ENCODE measurements at places on chromosomes 5 and 9. TPM values are rescaled to one million over a fixed set of nuclear protein-coding genes. Genes with fewer than 3 reads are reported as not detected.
A peak's percentile ranks its signal among the peaks of the same experiment; 100 is the strongest.

The ENDOG gene
- total RNA-seq = 28.9 TPM

The CCDC192 gene
- total RNA-seq = 12.9 TPM

The SLC6A7 gene
- 0.12 TPM for total RNA-seq

The C9orf40 gene
- total RNA-seq = 14.6 TPM

The FOXI1 gene
- not detected for total RNA-seq

The SECISBP2 gene
- 176 TPM for total RNA-seq

The EDIL3 gene
- 3.5 TPM for total RNA-seq

The AUH gene
- 33.9 TPM for total RNA-seq

The SHROOM1 gene
- total RNA-seq = 9.0 TPM

- H3K36me3 ChIP-seq = no peaks in the 10 kb centered on the region
- H3K4me1 ChIP-seq = no peaks in the 10 kb centered on the region
- no peak overlapping the region for H3K4me3 ChIP-seq
Observed at GRCh38 chr5:12016159-12016746, 112.0 kb upstream of the CTNND2 start.

DNA sequence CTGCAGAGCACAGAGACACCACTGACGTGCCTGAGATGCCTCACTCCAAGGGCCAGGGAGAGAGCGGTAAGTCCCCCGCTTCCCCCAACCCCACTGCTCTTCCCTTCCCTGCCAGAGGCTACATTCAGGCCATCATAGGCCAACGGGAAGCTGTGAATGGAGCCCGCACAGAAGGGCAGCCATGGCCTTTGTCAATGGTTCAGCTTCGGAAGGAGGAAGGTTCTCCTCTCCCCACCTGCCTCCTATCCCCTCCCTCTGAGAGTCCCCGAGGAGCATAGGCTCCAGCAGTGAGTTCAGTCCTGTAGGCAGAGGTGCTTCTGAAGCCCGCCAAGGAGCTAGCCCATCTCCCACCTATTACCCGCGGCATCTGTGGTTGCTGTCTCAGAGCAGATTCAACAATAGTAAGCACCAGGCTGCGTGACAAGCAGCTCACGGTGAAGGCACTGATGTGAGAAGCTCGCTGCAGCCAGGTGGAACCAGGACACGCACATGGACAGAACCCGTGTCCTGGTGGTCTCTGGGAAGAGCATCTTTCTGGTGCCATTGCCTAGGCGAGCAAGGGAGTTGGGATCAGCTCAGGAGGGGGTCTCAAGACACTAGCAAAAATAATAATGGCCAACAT is 15.9 kb downstream of the QRFP start:
- H3K27ac ChIP-seq = no peak overlapping the region
- peaks cover 2% of the 10 kb centered on the region for H3K36me3 ChIP-seq
- no peaks in the 10 kb centered on the region for H3K27me3 ChIP-seq
- DNase-seq = no peak
- peaks cover under 1% of the 10 kb centered on the region for H3K4me1 ChIP-seq

DNA sequence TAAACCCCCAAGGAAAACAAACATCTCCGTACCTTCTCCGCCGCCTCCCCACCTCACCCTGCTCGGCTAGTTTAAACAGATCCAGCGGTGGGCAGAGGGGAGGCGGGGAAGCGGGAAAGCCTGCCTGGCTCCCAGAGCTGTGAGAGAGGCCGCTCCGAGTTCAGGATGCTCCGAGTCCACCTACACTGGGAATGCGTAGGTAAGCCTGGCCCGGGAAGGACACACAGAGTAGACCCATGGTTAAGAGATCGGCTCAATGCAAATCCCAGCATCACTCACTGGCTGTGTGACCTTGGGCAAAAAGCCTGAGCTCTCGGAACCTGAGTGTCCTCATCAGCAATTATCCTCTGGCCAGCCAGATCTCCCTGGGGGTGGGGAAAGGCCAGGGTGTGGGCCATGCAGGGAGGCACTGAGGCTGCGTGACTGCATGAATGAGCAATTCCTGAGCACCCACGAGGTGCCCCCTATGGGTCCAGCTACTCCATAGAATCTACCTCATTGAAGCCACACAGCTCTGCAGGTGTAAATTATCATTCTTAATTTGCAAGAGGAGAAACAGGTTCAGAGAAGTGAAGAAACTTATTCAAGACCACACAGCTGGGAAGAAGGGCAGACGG is 30.5 kb upstream of the LMX1B start:
- H3K27ac ChIP-seq = no peak overlapping the region
- no peak for DNase-seq
- H3K4me3 ChIP-seq = no peak overlapping the region
- no peaks in the 10 kb centered on the region for H3K27me3 ChIP-seq
- no peaks in the 10 kb centered on the region for H3K36me3 ChIP-seq

- no peak overlapping the region for H3K27ac ChIP-seq
- H3K36me3 ChIP-seq = no peaks in the 10 kb centered on the region
- no peak overlapping the region for H3K4me3 ChIP-seq
- H3K4me1 ChIP-seq = peaks cover 13% of the 10 kb centered on the region
- DNase-seq = no peak
- no peaks in the 10 kb centered on the region for H3K27me3 ChIP-seq
Observed at GRCh38 chr5:41097642-41098041, 26.5 kb upstream of the MROH2B start.

DNA sequence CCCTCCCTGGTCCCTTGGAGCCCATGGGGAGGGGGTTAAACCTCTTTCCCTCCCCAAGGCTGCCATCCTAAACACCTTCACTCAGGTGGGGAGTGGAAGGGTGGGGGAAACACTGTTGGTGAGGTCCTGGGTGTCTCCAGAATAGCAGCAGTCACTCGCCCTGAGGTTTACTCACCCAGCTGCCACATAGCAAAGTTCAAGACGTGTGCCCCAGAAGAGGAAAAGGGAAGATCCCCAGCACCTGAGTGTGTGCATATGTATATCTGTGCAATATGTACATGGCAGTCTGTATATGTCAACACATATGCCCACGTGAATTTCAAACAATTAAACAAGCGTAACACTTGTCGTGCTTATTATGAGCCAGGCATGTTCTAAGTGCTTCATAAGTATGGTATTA is 31.3 kb upstream of the SMU1 start:
- peaks cover 11% of the 10 kb centered on the region for H3K4me1 ChIP-seq
- no peaks in the 10 kb centered on the region for H3K27me3 ChIP-seq
- peak overlapping the region; percentile 63 for H3K27ac ChIP-seq

- DNase-seq = no peak
- H3K27me3 ChIP-seq = no peaks in the 10 kb centered on the region
- H3K4me3 ChIP-seq = no peak overlapping the region
- H3K36me3 ChIP-seq = no peaks in the 10 kb centered on the region
- no peaks in the 10 kb centered on the region for H3K4me1 ChIP-seq
Observed at GRCh38 chr5:163867324-163867723, 361.9 kb downstream of the MAT2B start.

- no peaks in the 10 kb centered on the region for H3K4me1 ChIP-seq
- H3K36me3 ChIP-seq = no peaks in the 10 kb centered on the region
- DNase-seq = no peak
- H3K27ac ChIP-seq = no peak overlapping the region
- H3K4me3 ChIP-seq = no peak overlapping the region
Observed at GRCh38 chr9:86577420-86578333, 223.5 kb upstream of the TUT7 start.

DNA sequence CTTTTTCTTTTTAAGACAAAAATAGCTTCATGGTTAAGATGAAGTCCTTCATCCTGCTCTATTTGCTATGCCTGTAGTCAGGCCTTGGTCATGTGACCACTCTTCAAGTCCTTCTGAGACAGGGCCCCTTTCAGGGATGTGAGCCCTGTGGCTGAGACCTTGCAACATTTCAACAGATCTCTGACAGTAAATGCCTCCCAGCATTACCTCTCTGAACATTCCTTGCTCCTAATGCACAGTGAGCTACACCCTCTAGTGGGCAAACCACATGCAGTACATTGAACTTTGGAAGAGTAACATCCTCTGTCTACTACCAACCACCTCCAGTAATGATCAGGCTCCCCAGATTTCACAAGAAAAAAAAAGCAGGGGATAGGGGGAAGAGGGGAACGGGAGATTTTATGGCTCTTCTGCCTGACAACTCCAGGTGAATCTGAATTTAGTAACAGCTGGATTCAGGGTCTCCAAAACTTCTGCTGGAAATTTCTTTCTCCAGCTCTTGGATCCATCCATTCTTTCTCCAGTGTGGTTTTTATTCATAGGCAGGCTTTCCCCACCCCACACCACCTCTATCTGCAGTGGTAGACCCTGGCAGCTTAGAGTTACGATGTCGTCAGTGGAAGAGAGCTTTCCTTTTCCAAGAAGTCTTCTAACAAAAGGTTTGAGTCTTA is 8.9 kb upstream of the FBXO38 start:
- H3K27ac ChIP-seq = no peak overlapping the region
- no peaks in the 10 kb centered on the region for H3K27me3 ChIP-seq
- DNase-seq = peak; percentile 60
- no peak overlapping the region for H3K4me3 ChIP-seq

DNA sequence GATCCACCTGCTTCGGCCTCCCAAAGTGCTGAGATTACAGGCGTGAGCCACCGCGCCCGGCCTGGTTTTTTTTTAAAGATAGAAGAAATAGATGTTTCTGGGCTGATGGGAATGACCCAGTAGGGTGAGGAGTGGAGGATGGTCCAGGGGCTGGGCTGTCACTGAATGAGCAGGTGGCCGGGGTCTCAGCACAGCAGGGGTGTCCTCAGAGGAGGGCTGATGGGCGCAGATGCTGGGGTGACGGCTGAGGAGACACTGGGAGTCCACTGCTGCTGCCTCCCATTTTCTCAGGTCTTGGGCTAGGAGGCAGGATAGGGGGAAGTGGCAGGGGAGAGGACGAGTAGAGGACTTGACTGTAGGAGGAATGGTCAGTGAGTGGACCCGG is 2.3 kb upstream of the TOR4A start:
- H3K36me3 ChIP-seq = no peaks in the 10 kb centered on the region
- H3K27ac ChIP-seq = no peak overlapping the region
- H3K27me3 ChIP-seq = no peaks in the 10 kb centered on the region

GRCh38 chr5:149439899-149440542 is 60.9 kb upstream of the IL17B start:
- no peaks in the 10 kb centered on the region for H3K36me3 ChIP-seq
- H3K4me1 ChIP-seq = peaks cover 15% of the 10 kb centered on the region
- no peaks in the 10 kb centered on the region for H3K27me3 ChIP-seq
- H3K27ac ChIP-seq = no peak overlapping the region
- DNase-seq = no peak
- no peak overlapping the region for H3K4me3 ChIP-seq

DNA sequence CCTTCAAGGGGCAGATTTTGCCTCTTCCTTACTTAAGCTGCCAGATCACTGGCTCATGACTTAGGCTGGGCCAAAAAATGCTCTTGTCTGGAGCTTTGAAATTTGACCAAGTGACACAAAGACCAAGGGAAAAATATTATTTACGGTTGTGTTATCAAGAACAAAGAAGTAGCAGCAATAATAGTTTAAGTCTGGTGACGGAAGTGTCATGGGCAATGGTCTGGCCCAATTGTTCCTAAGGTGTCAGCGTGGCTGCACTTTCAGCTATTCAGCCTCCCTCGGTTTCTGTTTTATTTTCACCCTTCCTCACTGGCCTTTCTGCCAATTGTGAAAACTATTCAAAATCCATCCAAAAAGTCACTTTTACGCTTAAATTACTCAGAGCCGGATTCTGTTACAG is 185.3 kb downstream of the CDH18 start:
- no peak overlapping the region for H3K4me3 ChIP-seq
- no peaks in the 10 kb centered on the region for H3K36me3 ChIP-seq
- H3K4me1 ChIP-seq = no peaks in the 10 kb centered on the region
- no peak overlapping the region for H3K27ac ChIP-seq
- H3K27me3 ChIP-seq = no peaks in the 10 kb centered on the region

DNA sequence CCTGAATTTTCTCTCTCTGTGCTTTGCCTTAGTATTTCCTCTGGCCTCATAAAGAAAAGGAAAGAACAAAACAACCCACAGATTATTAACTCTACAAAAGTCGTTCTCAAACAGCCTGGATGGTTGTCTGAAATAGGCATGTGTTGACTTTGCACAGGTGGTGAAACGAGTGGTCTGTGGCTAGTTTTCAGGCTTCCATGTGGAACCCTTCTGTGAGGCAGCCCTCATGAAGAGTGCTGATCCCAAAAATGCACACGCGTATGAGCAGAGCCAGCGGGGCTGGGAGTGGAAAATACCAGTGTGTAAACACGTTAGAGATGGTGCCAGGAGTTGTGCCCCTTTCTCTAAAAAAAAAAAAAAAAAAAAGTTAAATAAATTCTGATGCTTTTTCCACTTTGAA is 4.9 kb upstream of the PSAT1 start:
- no peaks in the 10 kb centered on the region for H3K36me3 ChIP-seq
- no peak overlapping the region for H3K4me3 ChIP-seq
- DNase-seq = no peak
- no peaks in the 10 kb centered on the region for H3K27me3 ChIP-seq
- H3K27ac ChIP-seq = no peak overlapping the region

DNA sequence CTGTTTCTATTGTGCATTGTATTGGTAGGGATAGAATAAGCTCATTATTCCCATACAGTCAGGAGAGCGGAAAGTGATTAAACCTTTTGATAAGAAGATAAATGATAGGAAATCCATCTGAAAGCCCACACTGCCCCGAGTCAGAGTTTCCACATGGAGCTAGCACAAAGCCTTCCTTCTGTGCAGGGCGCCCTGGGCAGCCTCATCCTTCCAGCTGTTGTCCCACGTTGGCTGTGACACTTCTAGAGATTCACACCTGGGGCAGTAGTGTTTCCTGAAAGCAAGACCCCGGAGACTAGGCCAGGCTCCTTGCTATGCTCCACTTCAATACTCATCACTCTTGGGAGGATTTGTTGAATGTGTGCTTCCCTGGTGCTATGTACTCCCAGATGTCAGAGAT is 172.4 kb downstream of the SEMA6A start:
- no peaks in the 10 kb centered on the region for H3K27me3 ChIP-seq
- DNase-seq = no peak
- H3K36me3 ChIP-seq = no peaks in the 10 kb centered on the region
- no peak overlapping the region for H3K4me3 ChIP-seq
- no peaks in the 10 kb centered on the region for H3K4me1 ChIP-seq
- no peak overlapping the region for H3K27ac ChIP-seq

DNA sequence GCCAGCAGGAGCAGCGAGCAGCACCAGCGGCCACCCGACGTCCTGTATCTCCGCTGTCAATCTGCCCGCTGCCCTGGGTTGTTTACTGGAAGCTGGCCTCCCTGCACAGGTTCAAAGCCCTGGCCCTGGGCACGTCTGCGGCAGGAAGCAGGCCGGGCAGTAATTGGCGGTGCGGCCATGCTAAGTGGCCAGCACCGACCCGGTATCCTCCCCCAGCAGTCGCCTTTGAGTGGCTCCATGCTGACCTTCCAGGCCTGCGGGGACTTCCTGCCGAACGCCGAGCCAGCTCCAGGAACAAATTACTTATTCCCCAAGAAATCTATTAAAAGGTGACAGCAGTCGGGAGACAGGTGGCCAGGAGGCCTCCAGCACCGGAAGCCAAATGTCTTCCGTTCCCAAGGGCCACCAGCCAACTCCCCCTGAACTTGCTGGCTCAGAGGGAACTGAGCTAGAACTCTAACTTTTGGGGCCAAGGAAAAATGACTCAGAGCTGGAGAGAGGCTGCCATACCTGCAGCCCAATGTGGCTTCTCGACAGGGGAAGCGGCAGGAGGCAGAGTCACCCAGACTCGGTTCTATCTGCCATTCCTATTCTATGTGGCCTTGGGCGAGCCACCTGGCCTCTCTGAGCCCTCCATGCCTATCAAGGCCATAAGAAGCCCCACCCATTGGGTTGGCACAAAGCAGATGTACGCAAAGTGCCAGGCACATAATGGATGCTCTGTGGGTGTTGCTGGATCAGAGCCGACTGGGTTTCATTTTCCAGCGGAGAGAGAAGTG is 13.7 kb upstream of the PSMB7 start:
- no peak overlapping the region for H3K27ac ChIP-seq
- H3K27me3 ChIP-seq = no peaks in the 10 kb centered on the region
- H3K4me3 ChIP-seq = no peak overlapping the region
- DNase-seq = peak; percentile 63
- H3K4me1 ChIP-seq = no peaks in the 10 kb centered on the region
- H3K36me3 ChIP-seq = no peaks in the 10 kb centered on the region

- no peaks in the 10 kb centered on the region for H3K36me3 ChIP-seq
- no peak for DNase-seq
- H3K27ac ChIP-seq = no peak overlapping the region
- peaks cover 15% of the 10 kb centered on the region for H3K4me1 ChIP-seq
- H3K4me3 ChIP-seq = no peak overlapping the region
Observed at GRCh38 chr5:137737349-137738131, 1.7 kb upstream of the KLHL3 start.
